ENCODE measurements at places on chromosomes 7 and 10.

DNA sequence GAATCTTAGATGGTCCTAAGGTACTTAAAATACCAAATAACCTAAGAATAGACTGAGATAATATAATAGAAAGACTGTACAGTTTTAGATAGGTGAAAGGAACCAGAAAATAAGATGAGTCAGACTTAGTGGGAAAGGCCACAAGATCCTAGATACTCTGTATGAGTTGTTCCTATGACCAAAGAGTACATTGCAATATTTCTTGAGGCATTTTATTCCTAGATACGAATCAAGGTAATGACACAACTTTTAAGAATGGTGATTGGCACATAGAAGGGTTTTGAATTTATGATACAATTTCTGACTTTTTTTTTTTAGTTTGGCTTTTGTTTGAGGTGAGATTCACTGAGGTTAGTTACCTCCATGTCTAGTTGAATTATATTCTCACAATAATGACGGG lies 30.2 kb downstream of the MGAM start:
- DNase-seq, result no peak

DNA sequence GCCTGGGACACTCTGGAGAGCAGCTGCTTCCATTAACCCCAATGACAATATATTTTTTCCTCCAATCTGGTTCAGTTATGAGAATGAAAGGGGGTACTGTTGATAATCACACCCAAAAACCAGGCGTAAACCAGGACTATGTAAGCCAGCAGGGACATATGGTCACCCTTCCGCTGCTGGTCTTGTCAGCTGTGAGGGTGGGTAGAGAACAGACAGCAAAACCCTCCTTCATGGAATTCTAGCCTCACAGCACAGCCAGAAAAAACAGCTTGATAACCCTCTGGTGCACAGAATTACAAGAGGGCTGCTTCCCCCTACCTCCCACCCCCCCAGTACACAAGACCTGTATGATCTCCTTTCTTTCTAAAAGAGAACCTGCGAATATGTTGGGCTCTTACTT lies 368.8 kb upstream of the ZMIZ1 start:
- DNase-seq, result no peak

- no peak for DNase-seq
Observed at GRCh38 chr10:125482108-125482507, 200.9 kb downstream of the TEX36 start.

- no peak for DNase-seq
Observed at GRCh38 chr7:111215550-111215949, 124.6 kb downstream of the LRRN3 start.

GRCh38 chr7:100584054-100584682 lies 1.8 kb downstream of the LRCH4 start:
- no peak for DNase-seq

DNA sequence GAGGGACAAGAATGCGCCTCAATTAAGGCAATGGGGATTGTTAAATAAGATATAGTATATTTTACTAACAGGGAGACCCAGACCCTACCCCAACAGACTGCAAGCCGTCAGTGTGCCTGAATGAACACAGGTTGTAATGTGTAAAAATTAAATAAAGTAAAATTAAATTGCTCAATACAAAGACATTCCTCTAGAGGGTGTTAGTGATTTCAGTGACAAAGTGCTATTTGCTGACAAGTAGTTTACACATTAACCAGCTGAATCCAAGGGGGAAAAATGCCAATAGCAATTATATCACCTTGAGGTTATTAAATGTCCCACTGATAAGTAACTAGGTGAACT lies 110.5 kb downstream of the EBF3 start:
- DNase-seq, result no peak

DNA sequence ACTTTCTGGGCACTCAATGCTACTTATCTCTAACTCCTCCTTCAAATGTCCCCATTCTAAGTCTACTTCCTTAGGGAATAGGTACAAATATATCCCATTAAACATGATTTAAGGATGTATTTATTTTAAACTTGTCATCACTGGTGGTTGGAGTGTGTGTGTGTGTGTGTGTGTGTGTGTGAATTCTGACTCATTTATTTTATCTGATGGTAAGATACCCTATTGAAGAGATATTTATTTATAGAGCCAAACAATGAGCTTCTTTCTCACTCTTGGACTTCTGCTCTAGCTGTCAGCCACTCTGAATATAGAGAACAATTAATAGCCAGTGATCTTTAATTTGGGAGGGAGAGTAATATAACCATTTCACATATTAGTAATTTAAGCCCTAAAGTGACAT lies 17.8 kb upstream of the MAGI2 start:
- DNase-seq, result no peak

- no peak for DNase-seq
Observed at GRCh38 chr10:70357565-70357964, 24.9 kb downstream of the LRRC20 start.
